ENCODE measurements at places on chromosomes 11 and 22. TPM values are rescaled to one million over a fixed set of nuclear protein-coding genes. Genes with fewer than 3 reads are reported as not detected.

GRCh38 chr22:44884968-44885805, 124.6 kb downstream of the PHF21B start:
- no peak for DNase-seq

DNA sequence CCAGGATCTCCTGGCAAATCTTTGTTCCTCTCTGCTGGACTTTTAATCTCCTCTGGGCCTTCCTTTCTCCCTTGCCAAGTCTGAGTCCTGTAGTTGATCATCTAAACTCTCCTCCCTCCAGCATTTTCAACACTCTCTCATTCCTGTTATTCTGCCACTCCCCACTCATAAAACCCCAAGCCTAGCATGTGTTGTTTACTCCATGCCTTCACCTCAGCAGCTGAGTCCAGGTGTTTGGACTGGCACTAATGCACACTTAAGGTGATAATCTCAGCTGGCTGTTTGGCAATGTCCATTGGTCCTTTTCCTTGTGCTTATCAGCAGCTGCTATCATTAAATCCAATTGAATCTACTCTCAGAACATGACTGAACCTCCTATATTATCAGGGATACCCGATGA, 876.8 kb upstream of the TENM4 start:
- no peak for DNase-seq

DNA sequence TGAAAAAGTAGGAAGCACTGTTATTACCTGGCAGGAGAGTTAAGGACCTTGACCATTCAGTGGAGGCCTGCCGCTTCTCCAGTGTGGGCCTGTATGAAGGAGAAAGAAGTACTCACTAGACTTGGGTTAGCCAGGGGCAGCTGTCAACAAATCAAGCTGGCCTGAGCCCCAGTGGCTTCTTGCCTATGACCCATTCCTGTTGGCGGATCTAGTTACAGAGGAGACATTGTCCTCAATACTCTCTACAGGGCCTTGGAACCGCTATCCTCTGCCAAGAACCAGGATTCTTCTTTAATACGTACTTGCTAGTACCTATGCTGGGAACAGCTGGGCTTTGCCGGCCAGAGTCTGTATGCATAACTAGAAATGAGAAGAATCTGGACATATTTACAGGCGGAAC, 68.1 kb downstream of the ALX4 start:
- DNase-seq, result no peak

DNA sequence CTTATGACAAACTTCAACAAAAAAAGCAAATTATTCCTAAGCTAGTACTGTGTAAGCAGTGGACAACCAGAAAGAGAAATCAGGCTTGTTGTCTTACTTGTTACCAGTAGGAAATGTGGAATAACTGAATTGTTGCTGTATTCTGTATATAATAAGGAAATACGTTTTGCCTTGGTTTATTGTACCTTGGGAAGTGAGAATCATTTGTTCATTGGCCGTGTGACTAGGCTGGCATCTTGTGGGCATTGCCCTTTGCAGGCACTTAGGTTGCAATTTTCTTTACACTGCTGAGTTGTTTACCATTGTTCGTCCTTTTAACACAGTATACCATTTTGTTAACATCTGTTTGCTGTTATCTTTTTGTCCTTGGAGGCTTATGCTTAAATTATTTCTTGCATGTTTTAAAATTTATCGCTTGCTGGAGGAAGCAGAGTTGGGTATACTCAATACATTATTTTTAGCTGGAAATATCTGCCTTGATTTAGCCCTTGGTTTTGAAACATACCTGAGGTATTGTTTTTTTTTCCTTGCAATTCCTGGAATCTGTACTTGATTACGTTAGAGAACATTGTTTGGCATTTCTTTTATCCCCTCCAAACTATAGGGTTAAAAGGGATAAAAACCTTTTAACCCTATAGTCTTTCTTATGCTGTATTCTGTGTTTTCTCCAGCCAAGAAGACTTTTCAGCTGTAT, 109.3 kb downstream of the DDX10 start:
- DNase-seq, result no peak

USP2 gene
- 5.9 TPM for polyA plus RNA-seq

DNA sequence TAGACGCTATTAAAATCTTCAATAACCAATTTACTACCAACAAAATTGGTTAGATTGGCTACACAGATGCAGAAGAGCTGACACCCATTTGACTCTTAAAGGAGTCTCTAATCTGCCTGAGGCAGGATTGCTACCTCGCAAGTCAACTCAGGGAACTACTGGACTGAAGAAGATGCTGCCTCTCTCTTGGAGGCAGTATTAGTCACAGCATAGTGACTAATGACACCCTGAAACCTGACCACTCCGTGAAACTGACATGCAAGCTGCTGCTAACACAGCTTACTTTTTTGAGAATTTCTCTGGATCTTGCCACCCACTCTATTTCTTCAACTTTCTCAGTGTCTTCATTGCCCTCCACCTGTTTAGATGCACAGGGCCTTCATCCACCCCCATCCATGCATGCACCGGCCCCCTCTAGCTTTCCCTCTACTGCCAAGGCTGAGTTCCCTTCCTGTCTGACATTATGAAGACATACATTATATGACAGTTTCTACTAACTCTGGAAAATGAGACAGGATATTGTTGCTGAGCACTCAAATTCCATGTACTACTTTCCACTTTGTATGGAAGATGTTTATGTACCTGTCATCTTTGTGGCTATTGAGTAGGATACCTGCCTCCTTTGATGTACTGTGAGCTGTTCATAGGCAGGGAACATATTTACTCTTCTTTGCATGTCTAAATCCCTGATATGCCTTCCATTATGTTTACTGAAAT, 183.2 kb downstream of the MSANTD4 start:
- DNase-seq, result no peak

DNA sequence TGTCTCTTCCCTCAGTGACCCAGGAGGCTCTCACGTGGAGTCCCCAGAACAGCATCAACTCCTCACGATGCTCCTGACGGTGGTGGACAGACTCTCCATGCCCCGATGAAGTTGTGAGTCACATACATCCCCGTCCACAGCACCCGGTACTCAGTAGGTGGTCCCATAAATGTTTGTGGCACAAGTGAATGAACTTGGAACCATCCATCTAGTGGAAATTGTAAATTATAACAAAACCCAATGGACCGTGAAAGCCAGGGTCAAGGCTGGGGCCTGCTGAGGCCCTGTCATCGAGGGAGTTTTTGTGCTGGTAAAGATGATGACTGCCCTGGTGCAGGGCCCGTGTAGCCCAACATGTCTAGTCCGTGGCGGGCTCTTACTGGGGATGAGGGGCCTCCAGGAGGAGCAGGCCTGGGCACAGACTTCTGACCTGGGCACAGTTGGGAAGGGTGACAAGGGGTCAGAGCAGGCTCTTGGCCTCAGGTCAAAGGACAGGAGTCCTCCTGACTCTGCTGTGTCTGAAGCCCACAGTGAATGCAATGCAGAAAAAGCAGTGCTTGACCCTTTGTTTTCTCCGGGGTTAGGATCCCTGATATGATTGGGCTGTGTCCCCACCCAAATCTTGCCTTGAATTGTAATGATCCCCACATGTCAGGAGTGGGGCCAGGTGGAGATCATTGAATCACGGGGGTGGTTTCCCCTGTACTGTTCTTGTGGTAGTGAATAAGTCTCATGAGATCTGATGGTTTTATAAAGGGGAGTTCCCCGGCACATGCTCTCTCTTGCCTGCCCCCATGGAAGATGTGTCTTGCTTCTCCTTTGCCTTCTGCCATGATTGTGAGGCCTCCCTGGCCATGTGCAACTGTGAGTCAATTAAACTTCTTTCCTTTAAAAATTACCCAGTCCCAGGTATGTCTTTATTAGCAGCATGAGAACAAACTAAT, 20.0 kb upstream of the SMIM38 start:
- DNase-seq, result no peak

DNA sequence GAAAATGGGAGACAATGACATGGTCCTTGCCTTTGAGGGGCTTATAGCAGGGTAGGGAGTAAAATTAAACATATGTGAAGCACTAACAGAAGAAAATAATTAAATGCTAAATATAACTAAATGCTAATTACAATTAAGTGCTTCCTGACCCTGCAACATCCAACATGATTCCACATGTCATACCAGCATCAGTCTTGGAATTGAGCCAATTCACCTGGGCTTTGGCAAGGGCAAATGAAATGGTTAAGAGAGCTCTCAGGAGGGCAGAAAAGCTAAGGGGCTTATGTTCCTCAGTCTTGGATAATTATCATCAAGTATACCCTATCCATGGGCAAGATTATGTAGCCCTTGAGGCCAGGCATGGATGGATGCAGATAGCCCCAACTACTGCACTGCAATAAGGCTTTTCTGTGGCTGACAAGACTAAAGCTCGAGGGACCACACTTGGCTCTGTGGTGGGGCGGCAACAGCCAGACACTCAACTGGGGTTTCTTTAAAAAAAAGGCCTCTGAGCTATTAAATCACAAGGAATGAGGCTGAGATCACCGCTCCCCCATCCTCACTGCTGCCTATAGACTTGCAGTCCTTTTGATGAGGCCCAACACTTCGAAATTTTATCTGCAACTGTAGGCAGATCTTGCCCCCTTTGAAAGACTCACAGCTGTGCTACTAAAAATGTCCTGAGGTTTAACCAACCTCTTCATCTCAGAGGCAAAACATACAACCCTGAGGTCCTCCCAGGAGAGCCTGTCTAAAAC, 39.0 kb downstream of the IL18BP start:
- DNase-seq, result no peak

DNA sequence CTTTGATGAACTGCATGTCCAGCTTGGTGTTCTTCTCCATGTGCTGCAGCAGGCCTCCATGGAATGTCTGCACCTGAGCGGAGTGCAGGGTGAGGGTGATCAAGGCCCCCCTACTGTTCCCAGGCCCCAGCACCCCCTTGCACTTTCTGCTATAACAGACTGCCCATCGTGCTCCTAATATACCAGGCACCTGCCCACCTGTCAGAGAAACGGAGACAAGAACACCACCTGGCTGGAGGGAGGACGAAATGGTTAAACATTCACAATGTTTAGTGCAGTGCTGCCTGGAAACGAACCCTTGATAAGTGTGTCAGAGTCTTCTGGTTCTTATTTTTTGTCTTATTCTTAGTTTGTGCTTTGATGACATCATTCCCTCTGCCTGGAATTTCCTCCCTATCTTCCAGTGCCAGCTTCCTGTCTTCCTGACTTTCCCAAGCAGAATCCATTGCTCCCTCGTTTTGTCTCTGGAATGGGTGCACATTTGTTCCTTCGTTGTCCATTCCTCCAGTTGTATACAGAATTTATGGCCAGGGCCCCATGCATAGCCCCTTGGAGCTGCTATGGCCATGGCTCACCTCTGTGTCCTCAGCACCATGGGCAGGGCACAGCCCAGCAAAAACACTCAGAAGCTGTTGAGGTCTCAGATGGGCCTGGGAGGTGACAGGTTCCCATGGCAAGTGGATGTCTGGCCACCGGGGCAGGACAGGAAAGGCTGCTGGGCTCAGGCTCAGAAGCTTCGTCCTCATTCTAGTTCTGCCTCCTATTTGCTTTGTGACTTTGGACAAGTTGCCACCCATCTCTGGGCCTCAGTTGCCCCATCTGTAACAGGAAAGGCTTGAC, 11.9 kb downstream of the BAIAP2L2 start:
- no peak for DNase-seq

- no peak for DNase-seq
These were observed 12.6 kb upstream of the UCP2 start for GRCh38 chr11:73995247-73995646.

DNA sequence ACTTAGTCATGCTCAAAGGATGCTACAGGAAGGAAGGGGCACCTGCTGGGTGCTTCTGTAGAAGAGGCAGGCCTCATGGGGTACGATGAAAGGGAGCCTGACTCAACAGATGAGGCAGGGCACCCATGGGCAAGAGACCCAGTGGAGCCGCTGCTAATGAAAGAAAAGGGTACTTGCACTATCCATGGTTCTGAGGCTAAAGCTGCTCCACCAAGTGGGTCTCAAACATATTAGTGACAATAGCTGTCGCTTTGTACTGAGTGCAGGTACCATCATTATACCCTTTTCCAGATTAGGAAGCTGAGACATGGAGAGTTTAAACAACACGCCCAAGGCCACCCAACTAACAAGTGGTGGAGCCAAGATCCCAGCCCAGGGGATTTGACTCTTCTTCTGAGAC, 127.5 kb upstream of the SERPIND1 start:
- peak; percentile 13 for DNase-seq

- DNase-seq, result peak; percentile 81
These were observed 13.5 kb upstream of the SORL1-AS1 start for GRCh38 chr11:121466063-121466794.

TSPAN32 gene
- polyA plus RNA-seq, result 1.4 TPM

TMEM191C gene
- polyA plus RNA-seq, result 0.68 TPM

ABTB2 gene
- polyA plus RNA-seq, result 1.3 TPM

DNA sequence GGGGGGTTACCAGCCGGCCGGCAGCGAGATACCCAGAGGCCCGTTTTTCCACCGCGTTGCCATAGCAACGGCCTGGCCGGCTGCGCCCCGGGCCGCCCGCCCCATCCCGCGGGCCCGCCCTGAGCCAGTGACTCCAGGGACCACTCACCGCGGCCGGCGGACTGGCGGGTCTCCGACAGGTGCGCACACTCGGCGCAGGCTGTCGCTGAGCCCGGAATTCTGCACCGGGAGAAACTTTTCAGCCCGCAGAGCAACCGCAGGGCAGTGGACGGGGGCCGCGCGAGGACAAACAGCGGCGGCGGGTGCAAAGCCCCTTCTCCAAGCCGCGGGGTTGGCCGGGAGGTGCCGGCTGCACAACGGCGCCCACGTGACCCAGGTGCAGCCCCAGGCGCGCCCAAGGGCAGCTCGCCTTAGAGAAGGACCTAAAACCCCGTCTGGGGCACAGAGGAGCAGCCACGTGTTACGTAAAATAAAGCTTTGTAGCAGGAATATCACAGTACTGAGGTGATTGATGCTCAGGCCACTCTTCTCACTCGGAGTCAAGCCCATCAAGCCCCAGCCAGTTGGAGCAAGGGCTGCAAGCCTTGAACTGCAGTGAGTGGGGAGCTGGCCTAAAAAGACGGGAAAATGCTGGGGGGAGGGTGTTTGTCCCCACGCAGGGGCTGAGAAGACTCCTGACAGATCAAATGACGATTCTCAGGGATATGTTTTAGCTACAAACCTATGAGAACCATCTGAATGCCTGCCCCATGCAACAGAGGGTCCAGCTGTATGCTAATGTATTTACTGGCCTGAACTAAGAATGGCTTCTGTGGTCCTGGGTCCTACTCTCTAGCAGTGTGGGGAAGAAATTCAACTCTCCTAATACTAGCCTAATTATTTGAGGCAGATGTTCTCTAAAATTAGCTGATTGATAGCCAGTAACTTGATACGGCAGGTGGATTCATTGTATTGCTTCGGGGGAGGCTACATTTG, at the start of gene STK33:
STK33 (minus strand) TSS at position 294 of the 975 bp plus-strand sequence. CDS start 119,323 bp downstream, outside the sequence.
- peak; percentile 72 for DNase-seq
